ENCODE measurements at places on chromosomes 2 and 18.

GRCh38 chr2:204205538-204205937, 269.0 kb downstream of the ICOS start:
- DNase-seq = no peak

- no peak for DNase-seq
These were observed 468.4 kb downstream of the MBD2 start for GRCh38 chr18:53755914-53756609.

- no peak for DNase-seq
These were observed at the start of gene TMEM163 for GRCh38 chr2:134718817-134719814. TSS of gene TMEM163 (minus strand) at chr2:134719000.

DNA sequence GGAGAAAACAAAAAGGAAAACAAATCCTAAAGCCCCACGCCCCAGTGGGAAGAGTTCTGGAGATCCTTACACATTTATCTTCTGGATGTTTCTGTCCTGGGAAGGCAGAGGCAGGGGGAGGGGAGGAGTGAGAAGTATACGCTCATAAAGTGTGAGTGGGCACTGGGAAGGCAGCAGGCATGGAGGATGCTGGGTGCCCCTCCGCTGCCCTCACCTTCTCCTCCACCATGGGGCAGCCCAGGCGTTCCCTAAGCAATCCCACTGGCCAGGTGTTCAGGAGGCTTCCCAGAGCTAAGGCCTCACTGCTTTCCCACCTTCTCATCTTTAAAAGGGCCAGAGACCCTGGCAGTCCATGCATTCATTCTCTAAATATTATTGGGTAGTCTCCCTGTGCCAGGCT, 112.0 kb upstream of the SMAD2 start:
- DNase-seq = no peak

DNA sequence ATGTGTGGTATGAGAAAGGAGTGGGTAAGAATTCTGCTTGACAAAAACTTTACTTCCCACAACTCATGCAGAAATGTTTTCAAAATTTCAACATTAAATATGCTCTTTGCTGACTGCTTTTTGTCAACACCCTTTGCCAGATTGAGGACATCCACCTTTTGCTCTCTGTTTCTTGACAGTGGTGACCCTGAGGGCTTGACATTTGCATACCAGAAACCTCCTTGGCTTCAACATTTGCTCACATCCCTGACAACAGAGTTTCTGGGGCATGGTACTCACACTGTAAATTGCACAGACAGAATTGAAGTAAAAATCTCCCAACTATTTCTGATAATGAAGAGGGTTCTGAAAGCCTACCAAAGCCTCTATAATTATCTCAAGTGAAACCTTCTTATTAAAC, 95.7 kb downstream of the RND3 start:
- no peak for DNase-seq

DNA sequence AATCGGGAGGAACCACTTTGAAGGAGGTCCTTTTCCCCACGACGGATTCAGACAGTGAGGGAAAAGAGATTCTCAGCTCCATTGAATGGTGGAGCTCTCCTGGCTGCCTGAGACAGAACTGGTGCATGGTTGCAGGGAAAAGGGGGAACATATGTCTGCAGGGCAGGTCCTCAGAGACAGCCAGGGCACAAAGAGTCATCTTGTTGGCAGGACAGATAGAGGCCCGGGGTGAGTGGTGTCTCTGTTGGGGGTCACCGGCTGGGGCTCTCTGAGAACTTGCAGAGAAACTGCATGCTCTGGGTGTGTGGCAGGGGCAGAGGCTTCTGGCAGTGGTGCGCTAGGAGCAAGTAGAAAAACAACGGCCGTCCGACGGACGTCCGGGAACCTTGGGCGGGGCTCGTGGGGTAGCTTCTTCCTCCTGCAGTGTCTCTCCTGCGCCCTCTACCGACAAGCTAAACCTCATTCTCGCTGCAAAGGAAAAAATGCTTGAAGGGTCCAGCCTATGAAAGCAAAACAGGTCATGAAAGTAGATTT, 94.3 kb downstream of the CDCA7 start:
- no peak for DNase-seq

GRCh38 chr2:127651971-127652550, 6.1 kb downstream of the GPR17 start:
- DNase-seq = no peak

DNA sequence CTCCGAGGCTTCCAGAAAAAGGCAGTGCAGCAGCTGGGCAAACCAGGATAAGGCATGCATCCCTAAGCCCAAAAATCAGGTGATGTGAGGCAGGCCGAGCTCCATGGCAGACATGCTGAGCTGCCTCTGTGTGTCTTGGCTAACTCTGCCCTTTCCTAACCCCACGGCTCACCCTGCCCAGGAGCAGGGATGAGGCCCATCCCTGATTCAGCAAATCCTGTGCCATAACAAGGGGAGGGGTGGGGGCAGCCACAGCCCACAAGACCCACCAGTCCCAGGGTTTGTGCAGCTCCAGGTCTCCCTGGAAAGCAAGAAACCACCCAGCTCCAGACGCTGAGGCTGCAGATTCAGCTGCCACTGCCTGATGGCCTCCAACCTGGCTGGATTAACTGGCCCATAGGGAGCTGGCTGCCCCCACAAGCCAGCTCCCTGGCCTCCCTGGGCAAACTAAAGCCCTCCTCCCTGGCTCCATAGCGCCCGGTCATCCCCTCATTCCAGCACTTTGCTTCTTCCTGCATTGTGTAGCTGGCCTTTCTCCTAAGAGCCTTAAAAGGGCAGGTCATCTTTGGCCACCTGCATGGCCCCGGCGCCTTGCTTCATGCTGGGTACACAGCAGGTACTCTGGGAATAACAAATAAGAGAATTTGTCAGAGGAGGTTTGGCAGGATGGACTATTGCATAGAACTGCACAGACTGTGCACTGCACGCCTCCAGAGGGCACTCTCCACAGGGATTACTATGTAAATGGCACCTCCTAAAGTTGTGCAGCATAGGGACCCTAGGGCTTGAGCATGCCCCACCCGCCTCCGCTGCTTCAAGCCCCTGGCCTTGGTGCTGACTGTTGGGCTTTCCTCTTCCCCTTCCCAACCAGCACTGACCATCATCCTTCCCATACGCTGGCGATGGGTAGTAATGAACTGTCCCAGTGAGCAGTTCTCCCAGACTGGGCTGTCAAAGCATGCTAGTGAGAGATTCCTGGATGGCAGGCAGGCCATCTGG, 10.7 kb downstream of the STEAP3 start:
- no peak for DNase-seq

- DNase-seq = no peak
These were observed 35.7 kb downstream of the POMC start for GRCh38 chr2:25132693-25133092.

DNA sequence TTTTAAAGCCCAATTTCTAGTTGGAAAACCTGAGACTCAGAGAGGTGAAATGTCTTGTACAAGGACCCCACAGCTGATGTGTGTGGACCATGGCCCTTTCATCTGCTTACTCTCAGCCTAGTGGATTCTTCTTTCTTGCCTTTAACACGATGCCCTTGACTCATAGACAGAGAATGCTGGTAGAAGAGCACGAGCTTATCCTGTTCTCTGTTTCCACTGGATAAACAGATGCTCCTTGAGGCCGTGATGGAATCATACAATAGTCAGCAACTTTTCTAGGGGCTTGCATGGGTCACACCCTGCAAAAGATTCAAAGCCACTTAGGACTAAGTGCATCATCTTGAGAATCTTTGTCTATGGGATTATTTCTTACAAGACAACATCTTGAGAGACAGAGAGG, 50.9 kb downstream of the MYCN start:
- no peak for DNase-seq

DNA sequence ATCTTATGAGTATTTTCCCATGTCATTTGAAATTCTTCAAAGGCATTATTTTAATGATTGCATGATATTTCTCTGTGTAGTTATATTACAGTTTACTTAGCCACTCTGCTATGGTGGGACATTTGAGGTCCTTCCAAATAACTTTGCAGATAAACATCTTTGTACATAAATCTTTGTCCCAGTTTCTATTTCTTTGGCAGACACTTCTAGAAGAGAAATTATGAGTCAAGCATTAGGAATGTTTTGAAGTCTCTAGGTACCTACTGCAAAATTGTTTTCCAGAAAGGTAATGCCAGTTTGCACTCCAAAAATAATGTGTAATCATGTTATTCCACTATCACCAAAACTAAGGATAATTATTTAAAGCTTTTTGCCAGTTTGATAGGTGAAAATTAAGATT, 149.7 kb downstream of the EN1 start:
- DNase-seq = no peak

GRCh38 chr2:127048969-127049897, 57.7 kb downstream of the BIN1 start:
- no peak for DNase-seq

GRCh38 chr2:221025398-221025797, 546.7 kb downstream of the EPHA4 start:
- DNase-seq = no peak

- DNase-seq = no peak
These were observed 826.0 kb downstream of the PLCL1 start for GRCh38 chr2:198630384-198630783.

All from AG04449 (cell line).